ENCODE measurements at places on chromosomes 7 and 10.

- DNase-seq, result no peak
These were observed 41.3 kb downstream of the ARID5B start for GRCh38 chr10:61942604-61943461.

- DNase-seq, result no peak
These were observed 2.2 kb downstream of the MAP3K8 start for GRCh38 chr10:30436191-30436611.

GRCh38 chr7:28605427-28606085, 193.2 kb downstream of the CREB5 start:
- DNase-seq, result no peak

- DNase-seq, result no peak
These were observed 190.1 kb downstream of the SUGCT start for GRCh38 chr7:40324914-40325313.

DNA sequence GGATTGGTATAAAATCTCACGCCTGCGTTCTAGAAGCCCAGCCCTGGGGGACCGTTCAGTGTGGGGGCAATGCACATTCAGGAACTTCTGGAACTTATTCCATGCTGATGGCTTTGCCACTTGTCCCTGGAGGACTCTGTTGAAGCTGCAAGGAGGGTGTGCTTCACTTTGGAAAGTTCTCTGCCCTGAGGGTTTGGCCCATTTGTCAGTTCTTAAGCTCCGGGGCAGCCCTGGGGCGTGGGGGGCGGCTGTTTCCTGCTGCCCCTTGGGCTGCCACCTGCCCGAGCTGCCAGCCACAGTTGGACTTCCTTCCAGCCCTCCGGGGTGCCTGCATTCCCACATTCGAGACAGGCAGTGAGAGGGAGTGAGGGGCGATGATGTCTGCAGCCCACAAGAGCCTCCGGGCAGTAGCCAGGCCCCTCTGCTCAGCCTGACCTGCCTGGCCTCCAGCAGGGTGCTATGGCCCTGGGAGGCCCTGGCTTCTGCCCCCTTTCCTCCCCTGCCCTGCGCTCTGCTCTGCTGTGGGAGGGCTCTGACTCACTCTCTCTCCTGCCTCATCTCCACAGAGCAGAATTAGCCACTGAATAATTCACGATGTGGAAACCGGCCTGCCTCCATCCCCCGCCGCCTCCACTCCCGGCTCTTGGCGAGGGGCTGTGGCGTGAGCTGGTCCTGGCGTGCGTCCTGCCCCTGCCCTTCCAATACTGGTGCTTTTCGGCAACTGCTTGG, 1.9 kb downstream of the TTYH3 start:
- no peak for DNase-seq

DNA sequence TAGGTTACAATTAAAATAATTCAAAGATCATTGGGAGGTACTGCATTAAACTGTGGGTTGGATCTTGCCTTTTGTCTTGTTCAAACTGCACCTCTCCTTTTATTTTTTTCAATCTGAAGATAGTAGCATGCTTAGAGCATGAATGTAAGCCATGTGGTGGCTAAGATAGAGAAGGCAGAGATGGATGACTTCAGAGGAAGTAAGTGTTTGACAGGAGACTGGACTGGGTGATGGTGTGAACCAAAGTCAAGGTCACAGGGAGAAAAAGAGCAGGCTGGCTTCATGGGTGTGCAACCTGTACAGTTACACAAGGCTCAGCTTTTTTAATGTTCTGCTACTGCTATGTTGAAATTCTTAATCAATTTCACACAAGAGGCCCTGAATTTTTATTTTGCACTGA, 85.6 kb downstream of the ZEB1 start:
- DNase-seq, result no peak

DNA sequence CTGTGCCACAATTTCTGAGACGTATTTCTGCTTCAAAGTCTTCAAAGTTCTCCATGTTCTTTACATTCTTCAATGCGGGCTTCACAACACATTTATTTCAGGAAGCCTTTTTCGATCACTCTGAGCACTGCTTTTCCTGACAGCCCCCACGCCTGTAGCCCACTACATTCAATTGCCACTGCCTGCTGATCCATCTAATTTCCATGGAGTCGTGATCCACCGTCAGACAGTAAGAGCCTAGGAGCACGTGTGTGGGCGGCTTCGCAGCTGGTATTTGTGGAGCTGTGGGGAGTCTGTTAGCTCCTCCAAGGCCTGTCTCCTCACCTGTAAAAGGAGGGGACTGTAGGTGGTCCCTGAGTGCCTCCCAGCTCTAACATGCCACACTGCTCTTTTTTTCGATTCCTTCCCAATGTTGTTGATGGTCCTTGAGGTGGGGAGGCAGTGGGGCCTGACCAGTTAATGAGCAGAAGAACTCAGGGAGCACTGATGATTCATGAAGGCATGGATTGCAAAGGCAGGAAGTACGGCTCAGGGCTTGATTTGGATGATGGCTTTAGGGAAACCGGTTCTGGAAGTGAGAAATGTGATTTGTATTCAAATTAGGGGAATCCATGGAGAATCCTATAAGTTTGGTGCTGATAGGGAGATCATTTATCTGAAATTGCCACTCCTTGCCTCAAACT, 401.1 kb upstream of the PODXL start:
- no peak for DNase-seq

DNA sequence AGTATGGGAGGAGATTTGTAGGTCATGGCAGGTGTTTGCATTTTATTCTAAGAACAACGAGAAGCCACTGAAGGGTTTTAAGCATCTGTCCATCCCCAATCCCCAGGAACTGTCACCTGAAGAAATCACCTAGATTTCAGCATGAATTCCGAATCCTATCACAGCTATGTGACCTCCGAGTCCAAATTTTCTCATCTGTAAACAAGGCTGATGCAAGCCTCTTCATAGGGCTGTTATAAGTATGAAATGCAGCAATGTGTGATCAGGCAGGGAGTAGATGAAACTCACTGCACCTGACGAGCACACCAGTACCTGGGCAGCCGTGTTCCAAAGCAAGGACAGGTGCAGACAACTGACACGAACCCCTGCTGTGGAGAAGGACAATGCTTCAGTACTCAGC, 14.0 kb downstream of the HABP2 start:
- no peak for DNase-seq

DNA sequence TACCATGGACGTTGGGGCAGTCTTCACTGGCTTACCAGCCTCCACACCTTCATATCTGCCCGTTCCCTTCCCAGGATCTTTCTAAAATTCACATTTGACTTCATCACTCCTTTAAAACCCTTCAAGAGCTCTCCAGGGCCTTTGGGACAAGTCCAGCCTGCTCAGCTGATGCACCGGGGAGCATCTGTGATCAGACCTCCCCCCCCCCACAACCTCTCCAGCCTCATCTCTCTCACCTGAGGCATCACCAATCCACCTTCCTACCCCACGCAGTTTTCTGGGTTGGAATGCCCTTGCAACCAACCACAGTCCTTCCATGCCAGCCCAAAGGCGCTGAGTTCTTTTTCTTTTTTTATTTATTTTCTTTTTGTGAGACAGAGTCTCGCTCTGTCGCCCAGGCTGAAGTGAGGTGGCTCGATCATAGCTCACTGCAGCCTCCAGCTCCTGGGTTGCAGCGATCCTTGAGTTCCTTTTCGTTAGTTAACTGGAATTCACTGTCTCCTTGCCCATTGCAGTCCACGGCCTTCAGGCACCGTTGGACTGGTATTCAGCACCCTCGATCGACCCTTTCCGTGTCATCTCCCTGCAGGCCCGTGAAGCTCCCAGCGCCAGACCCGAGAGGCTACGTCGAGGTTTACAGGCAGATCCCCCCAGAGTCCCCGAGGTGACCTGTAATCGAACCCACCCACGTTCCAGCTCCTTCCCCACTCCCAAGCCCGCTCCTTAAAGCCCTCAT, 654 bp downstream of the ALKBH4 start:
- DNase-seq, result peak; percentile 31

GRCh38 chr7:32761451-32762205, 129.9 kb downstream of the KBTBD2 start:
- DNase-seq, result no peak

GRCh38 chr7:137345799-137346449, 2.4 kb upstream of the PTN start:
- no peak for DNase-seq

DNA sequence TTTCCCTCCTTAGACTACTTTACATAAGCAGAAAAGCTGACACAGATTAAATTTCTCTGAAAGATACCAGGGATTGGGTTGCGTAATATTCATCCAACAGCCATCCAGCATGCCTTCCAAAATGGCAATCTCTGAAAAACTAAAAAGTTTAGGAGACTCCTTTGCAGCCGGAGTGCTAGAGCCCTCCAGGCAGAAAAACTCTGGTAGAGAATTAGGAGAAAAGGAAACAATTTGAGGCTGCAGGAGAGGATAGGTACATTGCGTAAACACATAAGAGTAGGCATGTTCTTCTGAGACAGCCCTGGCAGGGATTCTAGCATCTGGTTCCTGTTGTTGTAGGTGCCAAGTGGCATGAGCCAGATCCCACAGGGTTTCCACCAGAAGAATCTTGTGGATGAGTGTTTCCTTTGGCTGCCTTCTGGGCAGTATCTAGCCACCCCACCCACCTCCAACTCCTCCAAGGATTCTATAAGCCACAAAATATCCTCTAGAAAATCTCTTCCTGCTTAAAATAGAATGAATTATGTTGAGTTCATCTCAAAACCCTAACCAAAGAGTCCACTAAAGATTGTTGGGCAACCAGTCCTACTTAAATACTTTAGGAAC, 402.4 kb downstream of the HGF start:
- DNase-seq, result peak; percentile 12

DNA sequence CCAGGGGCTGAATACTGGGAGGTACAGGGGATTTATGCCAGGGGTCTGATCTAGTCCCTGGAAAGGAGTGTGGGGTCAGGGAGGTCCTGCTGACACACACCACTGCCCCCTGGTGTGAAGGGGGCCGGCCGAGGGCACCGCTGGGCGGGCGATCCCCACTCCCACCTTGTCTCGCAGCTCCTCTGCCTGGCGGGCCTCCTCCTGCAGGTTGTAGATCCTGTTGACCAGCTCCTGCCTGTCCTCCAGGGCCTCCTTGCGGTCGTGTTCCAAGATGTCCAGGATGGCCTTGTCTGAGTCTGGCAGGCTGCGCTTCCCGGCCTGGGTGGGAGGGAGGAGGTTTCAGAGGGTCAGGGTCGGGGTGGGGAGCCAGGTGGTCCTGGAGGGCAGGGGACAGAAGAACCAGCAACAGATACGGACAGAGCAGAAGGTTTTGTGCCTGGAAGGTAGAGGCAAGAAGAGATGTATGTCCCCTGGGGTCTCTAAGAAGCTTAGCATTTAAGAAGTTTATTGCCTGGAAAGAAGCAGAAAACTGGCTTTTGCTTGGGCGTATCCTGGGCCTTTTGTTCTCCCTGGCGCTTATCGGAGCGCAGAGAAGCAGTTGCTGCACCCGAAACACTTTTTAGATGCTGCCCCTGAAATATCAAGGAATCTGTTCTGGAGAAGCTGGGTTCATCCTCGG, 94.5 kb upstream of the GNA12 start:
- DNase-seq, result no peak

DNA sequence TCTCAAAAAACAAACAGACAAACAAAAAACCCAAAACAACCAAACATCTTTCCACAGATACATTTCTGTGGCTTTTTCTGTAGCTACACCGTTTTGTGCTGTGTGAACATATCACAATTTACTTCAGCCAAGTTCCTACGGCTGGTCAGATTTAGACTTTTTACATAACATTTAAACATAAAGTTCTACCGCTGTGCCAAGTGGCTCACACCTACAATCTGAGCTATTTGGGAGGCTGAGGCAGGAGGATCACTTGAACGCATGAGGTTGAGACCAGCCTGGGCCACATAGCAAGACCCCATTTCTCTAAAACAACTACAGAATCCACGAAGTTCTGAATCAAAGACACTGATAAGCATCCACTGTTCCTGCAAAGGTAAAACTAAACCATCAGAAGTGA, 30.3 kb downstream of the DAGLB start:
- DNase-seq, result no peak

GRCh38 chr10:115049960-115050359, 43.2 kb upstream of the ATRNL1 start:
- DNase-seq, result no peak

DNA sequence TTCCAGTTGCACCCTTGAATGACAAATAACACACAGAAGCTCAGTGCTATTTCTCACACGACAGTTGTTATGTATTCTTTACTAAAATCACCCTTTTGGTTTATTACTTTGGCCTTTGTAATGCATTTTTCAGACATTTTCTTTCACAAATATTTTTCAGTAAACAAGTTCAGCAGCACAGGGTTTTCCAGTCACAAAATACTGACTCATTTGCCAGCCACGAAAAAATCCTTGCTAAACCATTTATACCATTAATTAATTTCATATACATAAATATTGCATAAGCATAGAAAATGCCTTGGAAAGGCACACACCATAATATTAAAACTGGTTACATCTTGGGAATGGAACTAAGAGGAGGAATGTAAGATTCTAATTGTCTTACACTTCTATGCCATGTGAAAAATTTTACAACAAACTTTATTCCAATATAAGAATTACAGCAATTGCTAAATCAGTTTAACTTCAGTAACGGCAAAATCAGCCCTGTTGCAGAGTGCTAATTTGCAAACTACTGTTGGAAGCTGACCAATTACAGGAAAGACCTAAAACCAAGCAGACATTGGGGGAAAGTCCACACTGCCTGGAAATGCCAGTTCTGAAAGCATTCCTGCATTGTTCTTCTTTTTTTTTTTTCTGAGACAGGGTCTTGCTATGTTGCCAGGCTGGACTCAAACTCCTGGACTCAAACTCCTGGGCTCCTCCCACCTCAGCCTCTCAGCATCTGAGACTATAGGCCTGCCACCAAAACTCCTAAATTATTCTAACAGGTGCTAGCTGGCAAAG, 31.6 kb upstream of the PBLD start:
- peak; percentile 32 for DNase-seq

GRCh38 chr7:48049850-48050249, 14.5 kb downstream of the C7orf57 start:
- no peak for DNase-seq

- DNase-seq, result no peak
These were observed 158.9 kb upstream of the SP4 start for GRCh38 chr7:21269021-21269420.

- no peak for DNase-seq
These were observed 2.2 kb downstream of the EGFR start for GRCh38 chr7:55021053-55021452.
